ENCODE measurements at places on chromosomes 7 and 10. TPM values are rescaled to one million over a fixed set of nuclear protein-coding genes. Genes with fewer than 3 reads are reported as not detected.

DNA sequence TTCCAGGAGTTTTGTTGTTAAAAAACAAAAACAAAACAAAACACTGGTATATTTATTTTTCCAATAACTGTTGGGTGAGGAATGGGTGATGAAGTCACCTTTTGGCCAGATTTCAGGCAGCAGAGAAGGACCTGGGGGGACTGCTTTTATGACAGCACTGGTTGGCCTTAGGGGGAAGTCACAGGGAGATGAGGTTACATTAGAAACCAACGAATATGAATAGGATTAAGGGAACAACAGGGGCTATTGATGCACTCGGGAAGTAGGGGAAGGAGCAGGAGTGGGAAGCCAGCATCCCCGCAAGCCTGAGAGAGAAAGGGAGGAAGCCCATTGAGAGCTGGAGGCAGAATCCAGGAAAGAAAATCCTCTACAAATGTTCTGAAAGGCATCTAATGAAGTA is 958.4 kb downstream of the TYW1 start:
- H3K4me1 ChIP-seq: no peaks in the 10 kb centered on the region
- H3K36me3 ChIP-seq: no peaks in the 10 kb centered on the region
- H3K27ac ChIP-seq: no peak overlapping the region
- H3K27me3 ChIP-seq: no peaks in the 10 kb centered on the region
- DNase-seq: no peak

DNA sequence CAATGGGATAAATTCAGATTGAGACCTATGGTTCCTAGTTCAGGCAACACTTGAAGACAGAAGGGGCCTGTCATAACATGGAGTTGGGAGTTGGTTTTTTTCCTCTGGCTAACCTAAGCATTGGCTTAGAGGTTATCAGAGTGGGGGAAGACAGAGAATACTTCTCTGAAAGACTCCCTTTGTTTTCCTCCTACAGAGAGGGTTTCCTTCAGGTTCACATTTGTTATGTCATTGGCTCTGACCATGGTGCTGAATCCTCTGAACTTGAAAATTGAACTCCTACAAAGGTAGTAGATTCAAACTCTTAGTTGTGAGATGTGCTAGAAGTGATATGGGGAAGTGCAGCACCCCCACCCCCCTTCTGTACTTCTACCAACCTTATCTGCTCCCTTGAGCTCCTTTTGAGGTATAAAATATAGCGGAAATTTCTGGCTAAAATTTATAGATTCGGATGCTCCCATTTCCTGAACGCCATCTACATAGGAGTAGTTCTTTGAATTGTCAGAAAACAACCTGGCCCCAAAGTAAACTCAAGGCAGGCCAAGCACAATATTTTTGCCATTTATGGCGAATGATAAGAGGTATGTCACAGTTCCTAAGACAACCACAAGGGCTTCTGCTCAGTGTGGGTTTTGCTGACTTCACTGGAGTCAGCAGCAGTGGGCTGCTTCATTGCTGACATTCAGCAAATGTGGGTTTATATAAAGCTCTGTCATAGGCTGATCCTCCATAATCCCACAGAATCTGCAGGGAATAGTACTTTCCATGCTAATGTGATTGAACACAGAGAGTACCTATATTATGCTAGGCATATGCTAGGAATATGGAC is 131.6 kb upstream of the KLF14 start:
- no peak for DNase-seq
- no peak overlapping the region for H3K27ac ChIP-seq
- H3K36me3 ChIP-seq: peaks cover 100% of the 10 kb centered on the region
- H3K27me3 ChIP-seq: no peaks in the 10 kb centered on the region
- H3K4me1 ChIP-seq: no peaks in the 10 kb centered on the region

DNA sequence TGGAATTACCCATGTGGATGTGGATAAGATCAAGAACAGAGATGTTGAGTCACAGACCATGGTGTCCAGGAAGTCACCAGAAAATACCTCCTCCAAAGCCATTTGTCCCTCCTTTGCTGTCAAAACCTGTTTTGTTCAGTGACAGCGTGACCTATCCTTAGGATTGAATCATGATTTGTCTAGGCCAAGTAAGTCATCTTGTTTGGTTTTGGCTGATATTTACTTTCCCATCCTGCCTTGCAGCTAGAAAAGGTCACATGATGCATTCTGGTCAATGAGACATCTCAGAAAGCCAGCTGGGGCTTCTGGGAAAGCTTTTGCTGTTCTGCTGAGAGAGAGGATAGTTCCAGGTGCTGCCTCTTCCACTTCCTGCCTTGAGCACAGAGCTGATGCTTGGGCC is 225.3 kb upstream of the ZMIZ1 start:
- no peak for DNase-seq
- no peaks in the 10 kb centered on the region for H3K4me1 ChIP-seq
- H3K36me3 ChIP-seq: no peaks in the 10 kb centered on the region
- H3K4me3 ChIP-seq: no peak overlapping the region
- no peak overlapping the region for H3K27ac ChIP-seq

DNA sequence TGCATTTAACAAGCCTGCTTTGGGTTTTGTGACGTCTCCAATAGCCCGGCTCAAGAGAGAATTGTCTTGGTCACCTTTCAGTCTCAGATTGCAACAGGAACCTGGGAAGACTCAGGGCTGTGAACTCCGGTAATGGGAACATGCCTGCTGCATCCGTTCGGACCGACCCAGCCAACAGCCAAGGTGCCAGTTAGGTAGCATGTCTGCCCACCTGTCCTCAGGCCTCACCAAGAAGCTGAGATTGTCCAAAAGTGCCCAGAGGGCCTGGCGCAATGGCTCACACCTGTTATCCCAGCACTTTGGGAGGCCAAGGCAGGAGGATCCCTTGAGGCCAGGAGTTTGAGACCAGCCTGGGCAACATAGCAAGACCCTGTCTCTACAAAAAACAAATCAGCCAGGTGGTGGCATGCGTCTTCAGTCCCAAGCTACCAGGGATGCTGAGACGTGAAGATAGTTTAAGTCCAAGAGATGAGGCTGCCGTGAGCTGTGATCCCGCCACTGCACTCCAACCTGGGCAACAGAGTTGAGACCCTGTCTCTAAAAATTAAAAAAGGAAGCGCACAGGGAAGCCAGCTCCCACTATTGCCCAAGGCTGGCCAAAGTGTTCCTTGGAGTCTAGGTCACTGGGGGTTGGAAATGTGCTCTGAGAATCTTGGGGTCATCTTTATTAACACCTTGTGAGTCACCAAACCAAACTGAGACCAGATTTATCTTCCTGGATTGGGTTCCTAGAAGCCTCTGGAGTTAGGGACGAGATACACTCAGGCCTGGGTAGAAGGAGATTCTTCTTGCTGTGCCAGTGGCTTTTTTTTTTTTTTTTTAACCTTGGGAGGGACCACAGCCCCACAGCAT is 26.9 kb downstream of the BAG3 start:
- H3K4me3 ChIP-seq: no peak overlapping the region
- no peaks in the 10 kb centered on the region for H3K27me3 ChIP-seq
- H3K36me3 ChIP-seq: peaks cover 15% of the 10 kb centered on the region
- peaks cover 85% of the 10 kb centered on the region for H3K4me1 ChIP-seq
- peak overlapping the region; percentile 90 for H3K27ac ChIP-seq
- DNase-seq: no peak

DNA sequence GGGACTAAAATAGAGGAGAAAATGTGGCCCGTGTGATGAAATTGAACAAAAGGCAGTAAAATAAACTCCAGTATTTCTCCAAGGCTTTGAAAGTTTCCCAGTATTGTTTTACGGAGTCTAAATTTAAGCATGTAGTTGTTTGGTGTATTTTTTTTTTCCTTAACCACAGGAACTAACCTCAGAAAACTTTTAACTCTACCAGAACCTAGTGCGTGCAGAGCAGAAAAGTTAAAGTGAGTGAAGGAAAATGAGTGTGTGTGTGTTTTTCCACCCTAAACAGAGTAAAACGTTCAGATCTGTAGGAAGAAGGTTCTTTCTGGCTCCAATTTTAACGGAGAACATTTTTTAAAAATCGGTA is 812 bp downstream of the PROSER2 start:
- DNase-seq: no peak
- no peaks in the 10 kb centered on the region for H3K36me3 ChIP-seq
- peak overlapping the region; percentile 30 for H3K27ac ChIP-seq
- H3K4me1 ChIP-seq: peaks cover 8% of the 10 kb centered on the region

DNA sequence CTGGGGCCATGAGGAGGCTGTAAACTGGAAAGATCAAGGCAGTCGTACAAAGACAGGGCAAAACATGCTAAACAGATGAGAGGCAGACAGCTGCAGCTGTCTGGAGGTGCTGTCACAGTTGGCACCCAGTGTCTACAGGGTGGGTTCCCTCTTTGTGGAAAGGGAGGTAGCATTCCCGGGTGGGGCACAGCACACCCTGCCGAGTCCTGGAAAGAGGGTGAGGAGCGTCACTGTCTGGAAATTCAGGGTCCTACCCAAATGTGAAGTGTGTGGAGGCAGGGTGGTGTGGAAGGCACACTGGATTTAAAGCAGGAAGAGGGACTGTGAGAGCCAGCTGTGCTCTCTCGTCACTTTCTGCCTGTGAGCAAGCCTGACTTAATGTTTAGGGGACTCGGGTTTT is 356.2 kb downstream of the SDK1 start:
- no peak overlapping the region for H3K4me3 ChIP-seq
- H3K27me3 ChIP-seq: no peaks in the 10 kb centered on the region
- H3K36me3 ChIP-seq: no peaks in the 10 kb centered on the region
- no peak overlapping the region for H3K27ac ChIP-seq
- no peak for DNase-seq

DNA sequence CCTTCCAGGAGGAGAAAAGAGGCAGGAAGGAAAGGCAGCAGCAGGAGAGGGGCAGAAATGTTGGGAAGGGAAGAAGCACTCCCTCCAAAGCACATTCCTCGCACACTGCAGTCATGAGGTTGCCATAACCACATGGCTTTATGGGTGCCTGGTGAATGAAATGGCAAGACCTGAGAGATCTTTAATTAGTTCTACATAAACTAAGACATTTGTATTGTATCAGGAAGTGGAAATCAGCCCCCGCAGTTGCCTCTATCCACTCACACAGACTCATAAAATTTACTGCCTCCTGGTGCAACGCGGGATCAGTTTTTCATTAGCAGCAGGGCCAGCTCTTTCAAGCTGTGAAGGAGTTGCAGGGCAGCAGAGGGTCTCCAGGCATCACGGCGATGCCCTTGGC is 106.4 kb downstream of the COL13A1 start:
- no peak overlapping the region for H3K27ac ChIP-seq
- no peaks in the 10 kb centered on the region for H3K36me3 ChIP-seq
- DNase-seq: no peak
- peaks cover 14% of the 10 kb centered on the region for H3K4me1 ChIP-seq

OTUD1 gene
- 165 TPM for total RNA-seq

Data from psoas muscle (tissue), 8 donors.